ENCODE measurements at places on chromosomes 7 and 10.

GRCh38 chr10:130135676-130136225 lies 440 bp upstream of the GLRX3 start:
- no peak for DNase-seq

- no peak for DNase-seq
Measured at GRCh38 chr10:115030483-115031200, 62.5 kb upstream of the ATRNL1 start.

DNA sequence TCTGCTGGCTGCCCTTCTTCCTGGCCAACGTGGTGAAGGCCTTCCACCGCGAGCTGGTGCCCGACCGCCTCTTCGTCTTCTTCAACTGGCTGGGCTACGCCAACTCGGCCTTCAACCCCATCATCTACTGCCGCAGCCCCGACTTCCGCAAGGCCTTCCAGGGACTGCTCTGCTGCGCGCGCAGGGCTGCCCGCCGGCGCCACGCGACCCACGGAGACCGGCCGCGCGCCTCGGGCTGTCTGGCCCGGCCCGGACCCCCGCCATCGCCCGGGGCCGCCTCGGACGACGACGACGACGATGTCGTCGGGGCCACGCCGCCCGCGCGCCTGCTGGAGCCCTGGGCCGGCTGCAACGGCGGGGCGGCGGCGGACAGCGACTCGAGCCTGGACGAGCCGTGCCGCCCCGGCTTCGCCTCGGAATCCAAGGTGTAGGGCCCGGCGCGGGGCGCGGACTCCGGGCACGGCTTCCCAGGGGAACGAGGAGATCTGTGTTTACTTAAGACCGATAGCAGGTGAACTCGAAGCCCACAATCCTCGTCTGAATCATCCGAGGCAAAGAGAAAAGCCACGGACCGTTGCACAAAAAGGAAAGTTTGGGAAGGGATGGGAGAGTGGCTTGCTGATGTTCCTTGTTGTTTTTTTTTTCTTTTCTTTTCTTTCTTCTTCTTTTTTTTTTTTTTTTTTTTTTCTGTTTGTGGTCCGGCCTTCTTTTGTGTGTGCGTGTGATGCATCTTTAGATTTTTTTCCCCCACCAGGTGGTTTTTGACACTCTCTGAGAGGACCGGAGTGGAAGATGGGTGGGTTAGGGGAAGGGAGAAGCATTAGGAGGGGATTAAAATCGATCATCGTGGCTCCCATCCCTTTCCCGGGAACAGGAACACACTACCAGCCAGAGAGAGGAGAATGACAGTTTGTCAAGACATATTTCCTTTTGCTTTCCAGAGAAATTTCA lies 1.7 kb downstream of the ADRB1 start:
- DNase-seq = no peak

GRCh38 chr10:43252783-43253341 lies 14.0 kb downstream of the RASGEF1A start:
- no peak for DNase-seq

DNA sequence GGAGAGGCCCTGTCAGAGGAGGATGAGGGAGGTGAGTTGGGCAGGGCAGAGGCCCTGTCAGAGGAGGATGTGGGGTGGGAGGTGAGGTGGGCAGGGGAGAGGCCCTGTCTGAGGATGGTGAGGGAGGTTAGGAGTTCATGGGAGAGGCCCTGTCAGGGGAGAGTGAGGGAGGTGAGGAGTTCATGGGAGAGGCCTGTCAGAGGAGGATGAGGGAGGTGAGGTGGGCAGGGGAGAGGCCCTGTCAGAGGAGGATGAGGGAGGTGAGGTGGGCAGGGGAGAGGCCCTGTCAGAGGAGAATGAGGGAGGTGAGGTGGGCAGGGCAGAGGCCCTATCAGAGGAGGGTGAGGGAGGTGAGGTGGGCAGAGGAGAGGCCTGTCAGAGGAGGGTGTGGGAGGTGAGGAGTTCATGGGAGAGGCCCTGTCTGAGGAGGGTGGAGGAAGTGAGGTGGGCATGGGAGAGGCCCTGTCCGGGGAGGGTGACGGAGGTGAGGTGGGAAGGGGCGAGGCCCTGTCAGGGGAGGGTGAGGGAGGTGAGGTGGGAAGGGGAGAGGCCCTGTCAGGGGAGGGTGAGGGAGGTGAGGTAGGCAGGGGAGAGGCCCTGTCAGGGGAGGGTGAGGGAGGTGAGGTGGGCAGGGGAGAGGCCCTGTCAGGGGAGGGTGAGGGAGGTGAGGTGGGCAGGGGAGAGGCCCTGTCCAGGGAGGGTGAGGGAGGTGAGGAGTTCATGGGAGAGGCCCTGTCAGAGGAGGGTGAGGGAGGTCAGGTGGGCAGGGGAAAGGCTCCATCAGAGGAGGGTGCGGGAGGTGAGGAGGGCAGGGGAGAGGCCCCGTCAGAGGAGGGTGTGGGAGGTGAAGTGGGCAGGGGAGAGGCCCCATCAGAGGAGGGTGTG lies 73.7 kb downstream of the INPP5A start:
- DNase-seq = no peak

DNA sequence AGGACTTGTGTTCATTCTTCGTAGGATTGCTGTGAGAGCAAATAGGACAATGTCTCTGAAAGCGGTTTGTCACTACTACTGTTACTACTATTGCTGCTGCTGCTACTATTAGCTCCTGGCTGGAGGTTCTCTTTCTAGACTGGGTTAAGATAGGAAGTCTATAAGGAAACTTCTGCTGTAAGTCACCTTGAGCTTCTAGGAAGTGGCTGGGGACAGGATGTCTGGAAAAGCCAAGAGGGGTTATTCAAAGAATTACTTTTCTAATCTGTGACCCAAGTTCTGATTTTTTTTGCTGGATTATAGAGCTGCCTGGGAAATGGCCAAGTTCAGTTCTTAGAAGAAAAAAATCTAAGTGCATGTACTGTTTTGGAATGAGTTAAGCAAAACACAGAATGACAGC lies 62.2 kb downstream of the NAMPT start:
- DNase-seq = no peak

DNA sequence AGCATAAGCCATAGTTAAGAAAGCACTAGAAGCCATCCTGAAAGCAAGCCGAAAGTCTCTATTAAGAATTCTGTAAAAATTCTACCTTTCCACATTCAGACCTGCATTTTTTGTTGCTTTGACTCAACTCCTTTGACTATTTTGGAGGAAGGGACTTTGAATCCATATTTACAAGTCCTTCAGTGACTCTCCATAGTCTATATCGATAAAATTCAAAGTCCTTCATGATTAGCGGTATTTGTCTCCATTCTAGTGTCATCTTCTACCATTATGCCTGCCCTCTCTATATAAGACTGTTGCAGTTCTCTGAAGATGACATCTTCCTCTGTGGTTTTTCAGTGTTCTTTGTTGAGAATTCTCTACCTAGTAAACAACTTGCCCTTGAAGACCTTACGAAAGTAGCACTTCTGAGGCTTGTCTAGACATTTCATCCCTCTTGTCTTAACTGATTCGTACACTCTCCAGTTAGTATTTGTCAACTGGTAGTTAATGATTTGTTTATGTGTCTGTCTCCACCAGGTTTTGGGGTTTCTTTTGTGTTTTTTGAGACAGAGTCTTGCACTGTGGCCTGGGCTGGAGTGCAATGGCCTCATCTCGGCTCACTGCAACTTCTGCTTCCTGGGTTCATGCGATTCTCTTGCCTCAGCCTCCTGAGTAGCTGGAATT lies 1.7 kb downstream of the CCSER2 start:
- DNase-seq = no peak

GRCh38 chr10:88254091-88254490 lies 329.0 kb downstream of the RNLS start:
- no peak for DNase-seq

DNA sequence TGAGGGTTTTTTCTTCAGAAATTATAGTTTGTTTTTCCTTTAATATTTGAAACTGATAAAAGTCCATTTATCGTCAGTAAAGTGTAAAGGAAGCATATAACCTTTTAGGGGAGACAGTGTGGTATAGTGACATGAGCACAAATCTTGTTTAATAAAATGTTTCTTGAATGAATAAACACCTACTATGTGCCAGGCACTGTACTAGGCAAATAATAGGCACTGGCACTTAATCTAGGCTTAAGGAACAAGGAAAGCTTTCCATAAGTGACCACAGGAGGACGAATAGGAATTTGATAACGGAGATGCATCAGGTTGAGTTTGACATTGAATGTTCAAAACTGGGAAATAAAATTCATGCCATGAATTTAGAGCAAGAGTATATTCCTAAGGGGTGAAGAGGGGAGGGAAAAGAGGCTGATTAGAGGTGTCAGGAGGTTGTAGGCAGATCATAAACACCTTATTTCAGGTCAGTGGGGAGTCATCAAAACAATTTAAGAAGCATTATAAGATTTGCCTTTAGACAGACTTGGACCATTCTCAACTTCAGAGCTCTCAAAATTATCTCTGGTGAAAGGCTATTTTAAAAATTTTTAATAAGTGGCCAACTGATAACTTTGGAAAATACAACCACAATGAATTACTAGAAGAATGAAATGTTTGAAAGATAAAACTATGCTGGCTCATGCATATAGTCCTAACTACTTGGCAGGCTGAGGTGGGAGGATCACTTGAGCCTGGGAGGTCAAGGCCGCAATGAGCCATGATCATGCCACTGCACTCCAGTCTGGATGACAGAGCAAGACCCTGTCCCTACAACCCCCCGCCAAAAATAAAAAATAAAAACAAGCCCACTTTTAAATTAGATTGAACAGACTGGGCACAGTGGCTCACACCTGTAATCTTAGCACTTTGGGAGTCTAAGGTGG lies 22.4 kb downstream of the RALA start:
- DNase-seq = no peak

- no peak for DNase-seq
Measured at GRCh38 chr10:36612436-36612835, 513.0 kb upstream of the ANKRD30A start.

DNA sequence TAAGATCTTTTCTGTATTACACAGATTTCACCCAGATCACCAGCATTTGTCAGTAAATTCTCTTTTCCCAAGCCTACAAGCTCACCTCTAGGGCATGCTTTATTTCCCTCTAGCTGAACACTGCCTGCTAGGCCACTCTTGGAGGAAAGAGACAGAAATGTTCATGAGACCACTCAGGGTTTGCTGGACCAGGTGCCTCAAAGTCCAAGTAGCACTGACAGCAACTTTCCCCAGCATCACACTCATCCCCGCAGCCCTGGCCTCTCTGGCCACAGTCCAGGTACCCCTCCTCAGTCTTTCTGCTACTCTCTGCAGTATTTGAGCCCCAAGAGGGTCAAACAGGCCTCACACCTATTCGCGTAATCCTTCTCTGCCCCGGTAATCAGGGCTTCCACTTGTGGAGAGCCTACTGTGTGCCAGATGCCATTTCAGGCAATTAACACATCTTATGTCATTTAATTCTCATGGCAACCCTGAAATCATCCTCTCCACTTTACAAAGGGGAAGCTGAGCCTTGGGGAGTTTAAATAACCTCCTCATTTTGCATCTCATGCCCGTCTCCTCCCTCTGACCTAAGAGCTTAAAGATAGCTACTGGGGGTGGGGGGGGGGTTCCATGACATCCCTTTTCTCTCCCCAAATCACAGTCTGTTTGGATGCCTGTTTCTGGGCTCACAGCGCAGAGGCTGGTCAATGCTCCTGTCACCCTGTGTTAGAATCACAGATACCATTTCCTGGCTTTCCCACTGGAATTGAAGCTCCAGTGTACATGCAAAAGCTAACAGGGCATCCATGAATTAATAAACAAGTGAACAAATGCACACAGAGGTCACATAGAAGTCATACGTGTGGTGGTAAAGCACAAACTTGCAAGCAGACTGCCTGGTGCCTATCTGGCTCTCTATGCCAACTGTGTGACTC lies 88.5 kb downstream of the PRLHR start:
- no peak for DNase-seq

All from hippocampal formation (tissue), 2 donors.